Right cardiac atrium (tissue), 5 donors: ENCODE measurements at places on chromosomes 16 and 17.

GRCh38 chr16:66020642-66021041, 345.8 kb upstream of the CDH5 start:
- DNase-seq: no peak

DNA sequence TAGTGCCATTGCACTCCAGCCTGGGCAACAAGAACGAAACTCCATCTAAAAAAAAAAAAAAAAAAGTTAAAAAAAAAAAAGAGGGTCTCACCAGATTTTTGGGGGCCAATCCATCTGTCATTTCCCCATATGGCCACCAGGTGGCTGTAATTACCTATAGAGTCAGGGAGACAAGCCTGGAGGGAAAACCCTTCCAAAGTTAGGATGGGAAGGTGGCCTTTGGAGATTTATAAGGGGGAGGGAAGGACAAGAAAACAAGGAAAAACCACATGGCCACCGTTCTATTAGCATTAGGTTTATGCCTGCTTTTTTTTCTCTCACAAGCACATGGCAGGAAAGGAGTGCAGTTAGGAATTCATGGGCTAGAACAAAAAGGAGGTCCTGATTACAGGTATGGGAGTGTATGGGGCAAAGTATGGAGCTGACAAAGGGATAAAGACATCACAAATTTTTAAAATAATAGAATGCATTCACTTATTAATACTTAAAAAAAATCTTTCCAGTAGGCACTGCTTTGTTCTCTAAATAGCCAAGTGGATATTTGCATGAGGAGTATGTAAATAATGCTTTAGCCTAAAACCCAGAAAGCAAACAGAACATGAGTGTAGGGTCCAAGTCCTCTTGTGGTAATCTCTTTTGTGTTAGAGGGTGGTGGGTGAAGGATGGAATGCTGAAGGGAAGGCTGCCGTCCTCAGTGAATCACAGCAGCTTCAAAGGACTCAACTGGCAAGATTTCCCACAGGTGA, 5.1 kb downstream of the CYB5D1 start:
- DNase-seq: no peak

GRCh38 chr17:56392321-56392720, 201.2 kb upstream of the NOG start:
- DNase-seq: no peak

GRCh38 chr16:70588565-70588964, 57.8 kb upstream of the IL34 start:
- DNase-seq: no peak

DNA sequence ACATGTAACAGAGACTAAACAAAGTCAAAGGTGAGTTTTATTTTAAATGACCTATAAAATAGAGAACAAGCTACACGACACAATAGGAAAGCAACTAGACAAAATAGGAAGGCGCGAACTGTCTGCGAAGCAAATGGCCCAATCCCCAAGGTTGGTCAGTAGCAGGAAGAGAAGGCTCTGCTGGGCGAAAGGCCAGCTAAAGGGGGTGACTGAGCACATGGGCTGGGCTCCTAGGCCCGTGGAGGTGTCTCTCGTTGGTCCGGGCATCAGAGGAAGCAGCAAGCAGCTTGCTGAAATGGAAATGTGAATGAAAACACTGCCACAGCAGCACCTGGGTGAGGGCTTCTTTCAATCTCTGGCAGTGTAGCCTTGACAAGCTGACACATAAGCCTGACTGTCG, 129.4 kb downstream of the ZNF778 start:
- no peak for DNase-seq

DNA sequence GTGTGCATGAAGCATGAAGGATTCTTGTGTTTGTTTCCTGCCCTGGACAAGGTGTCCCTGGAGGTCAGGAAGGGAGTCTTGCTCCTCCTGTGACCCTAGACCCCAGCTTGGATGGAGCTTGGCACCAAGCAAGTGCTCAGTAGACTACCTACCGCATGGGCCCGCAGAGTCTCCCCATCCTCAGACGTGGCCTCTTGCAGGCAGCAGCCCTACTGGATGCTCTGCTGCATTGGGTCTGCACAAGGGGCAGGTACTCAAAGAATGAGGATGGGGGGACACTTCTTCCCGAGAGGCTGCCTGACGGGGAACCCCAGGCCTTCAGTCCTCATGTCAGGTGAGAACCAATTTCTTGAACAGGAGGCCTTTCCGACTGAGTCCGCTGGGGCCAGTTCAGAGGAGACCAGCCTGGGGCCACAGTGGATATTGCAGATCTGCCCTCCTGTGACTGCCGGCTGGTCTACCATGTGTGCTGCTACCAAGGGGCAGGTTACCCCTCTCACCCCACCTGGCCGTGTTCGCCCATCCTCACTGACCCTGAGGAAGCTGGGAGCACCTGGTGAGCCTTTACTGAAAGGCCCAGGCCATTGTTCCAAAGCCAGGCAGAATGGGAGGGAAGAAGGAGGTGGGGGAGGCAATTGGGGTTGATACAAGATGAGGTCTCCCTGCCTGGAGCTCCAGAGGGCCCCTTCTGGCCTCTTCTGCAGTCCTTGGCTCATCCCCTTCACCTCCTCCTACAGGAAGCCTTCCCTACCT, 206.3 kb downstream of the RAB11FIP4 start:
- DNase-seq: no peak

DNA sequence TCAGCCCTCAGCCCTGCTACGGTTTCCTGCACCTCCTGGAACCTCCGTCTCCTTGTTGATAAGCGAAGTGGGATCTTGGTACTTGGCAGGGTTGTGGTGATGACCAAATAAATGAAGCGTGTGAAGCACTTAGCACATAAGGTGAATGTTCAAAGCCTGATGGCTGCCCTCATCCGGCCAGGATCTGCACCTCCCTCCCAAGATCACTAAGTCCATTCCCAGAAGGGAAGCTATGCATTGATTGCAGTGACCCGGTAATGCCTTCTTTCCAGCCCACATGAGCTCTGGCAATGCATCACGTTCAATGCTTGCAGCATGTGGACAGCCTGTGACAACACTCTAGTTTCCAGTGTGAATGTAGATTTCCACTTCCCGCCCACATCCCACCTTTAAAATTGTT, 24.9 kb upstream of the RHOT1 start:
- no peak for DNase-seq
